ENCODE measurements at places on chromosomes 6 and 20.

DNA sequence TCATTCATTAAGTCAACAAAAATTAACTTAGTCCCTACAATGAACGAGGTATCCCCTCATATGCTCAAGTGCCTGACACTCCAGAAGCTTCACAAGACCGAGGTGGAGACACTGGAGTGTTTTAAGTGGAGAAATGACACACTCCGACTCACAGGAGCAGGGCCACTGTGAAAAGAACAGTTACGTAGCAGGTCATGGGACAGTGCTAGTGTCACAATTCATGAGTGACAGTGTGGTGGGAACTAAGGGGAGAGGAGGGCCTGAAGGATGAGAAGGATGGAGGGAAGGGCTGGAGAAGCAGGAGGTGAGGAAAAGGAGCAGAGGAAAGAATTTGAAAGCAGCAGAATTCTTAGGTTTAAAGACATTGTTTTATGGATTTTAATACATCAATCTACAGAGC, 1.3 kb upstream of the HLA-A start:
- no peak for DNase-seq

GRCh38 chr6:38801305-38801704, 86.2 kb downstream of the DNAH8 start:
- DNase-seq = no peak

- DNase-seq = no peak
These were observed 10.6 kb downstream of the PFDN4 start for GRCh38 chr20:54218470-54218869.

- DNase-seq = no peak
These were observed 86.7 kb upstream of the NEDD9 start for GRCh38 chr6:11318835-11319813.

DNA sequence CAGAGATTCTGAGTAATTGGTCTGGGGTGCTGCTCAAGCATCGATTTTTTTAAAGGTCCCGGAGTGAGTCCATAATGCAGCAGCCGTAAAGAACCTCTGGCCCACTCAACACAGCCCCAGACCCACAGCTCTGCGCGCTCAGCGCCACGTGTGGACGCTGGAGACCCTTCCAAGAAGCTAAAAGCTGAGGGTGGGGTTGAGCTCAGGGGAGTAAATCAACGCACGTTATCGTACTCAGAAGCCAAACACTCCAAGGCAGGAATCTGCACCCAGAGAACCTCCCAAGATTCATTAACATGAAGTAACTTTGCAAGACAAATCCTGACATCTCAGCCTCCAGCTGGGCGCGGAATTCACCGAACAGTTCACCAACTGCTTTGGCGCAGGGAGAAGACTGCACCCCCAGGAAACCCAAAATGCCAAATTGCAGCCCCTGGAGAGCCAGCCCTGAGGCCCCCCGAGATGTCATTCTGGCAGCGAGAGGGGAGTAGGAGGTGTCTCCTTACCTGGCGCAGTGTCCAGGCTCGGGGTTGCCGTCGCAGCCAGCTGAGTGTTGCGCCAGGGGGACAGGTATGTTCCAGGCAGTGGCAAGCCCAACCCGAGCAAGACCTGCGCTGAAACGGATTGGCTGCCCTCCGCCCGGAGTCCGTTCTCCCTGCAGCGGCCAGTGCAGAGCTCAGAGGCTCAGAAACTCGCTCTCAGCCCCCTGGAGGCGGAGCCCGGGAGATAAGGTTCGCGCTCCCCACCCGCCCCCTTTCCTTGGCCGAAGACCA, at the start of gene COL21A1:
TSS of gene COL21A1 (minus strand) at position 700 of the 773 bp plus-strand sequence. CDS start 64,962 bp downstream, outside the sequence.
- DNase-seq = no peak

GRCh38 chr6:83417880-83418663, 12.8 kb downstream of the ME1 start:
- DNase-seq = no peak

DNA sequence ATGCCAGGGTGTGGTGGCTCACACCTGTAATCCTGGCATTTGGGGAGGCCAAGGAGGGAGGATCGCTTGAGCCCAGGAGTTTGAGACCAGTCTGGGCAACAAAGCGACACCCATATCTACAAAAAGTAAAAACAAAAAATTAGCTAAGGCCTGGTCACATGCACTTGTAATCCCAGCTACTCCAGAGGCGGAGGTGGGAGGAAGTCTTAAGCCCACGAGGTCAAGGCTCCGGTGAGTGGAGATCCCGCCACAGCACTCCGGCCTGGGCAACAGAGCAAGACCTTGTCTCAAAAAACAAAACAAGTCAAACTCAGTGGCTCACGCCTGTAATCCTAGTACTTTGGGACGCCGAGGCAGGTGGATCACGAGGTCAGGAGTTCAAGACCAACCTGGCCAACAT, 35.6 kb downstream of the SRSF3 start:
- no peak for DNase-seq

DNA sequence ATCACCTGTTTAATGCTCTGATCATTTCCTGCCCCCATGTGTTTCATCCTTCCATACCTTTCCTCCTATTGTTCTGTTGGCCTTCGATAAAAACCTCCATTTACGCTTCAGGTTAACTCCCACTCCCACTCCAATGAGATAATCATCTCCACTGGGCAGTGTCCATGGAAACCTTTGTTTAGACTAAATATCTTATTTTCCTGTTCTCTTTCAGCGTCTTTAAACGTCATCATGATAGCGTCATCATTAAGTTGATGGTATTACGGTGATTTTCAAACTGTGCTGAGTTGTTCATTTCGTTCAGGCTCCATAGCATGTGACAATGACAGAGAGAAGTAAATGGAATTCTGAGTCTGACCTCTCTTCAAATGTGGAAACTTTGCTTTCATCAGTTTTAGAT, 970.5 kb upstream of the SLC35B3 start:
- no peak for DNase-seq

DNA sequence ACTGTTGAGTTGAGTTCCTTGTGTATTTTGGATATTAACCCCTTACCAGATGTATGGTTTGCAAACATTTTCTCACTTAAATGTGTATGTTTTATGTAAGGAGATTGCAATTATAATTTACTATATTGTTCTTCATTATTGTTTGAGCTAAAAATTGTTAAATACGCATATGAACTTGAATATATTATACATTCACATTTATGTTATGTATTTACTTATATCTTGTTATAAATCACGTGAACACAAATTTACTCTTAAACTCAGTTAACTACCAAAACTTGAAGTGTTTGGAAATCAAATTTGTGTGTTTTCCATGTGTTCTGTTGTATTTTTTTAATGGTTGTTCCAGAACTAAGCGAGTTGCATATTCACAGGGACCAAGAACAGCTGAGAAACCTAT, 18.3 kb downstream of the CDC40 start:
- DNase-seq = no peak

GRCh38 chr20:1646975-1647431, 10.6 kb downstream of the SIRPG start:
- DNase-seq = no peak

GRCh38 chr6:117558818-117559217, 43.5 kb downstream of the GOPC start:
- no peak for DNase-seq

- no peak for DNase-seq
These were observed 18.5 kb upstream of the SSR1 start for GRCh38 chr6:7331452-7331851.

Data from NCI-H1092 (cell line).